ENCODE measurements at places on chromosomes 5 and 9. TPM values are rescaled to one million over a fixed set of nuclear protein-coding genes. Genes with fewer than 3 reads are reported as not detected.

GRCh38 chr9:97615439-97616072, 17.6 kb downstream of the TSTD2 start:
- DNase-seq: no peak

GRCh38 chr5:9209846-9210492, 335.9 kb downstream of the SEMA5A start:
- no peak for DNase-seq

DNA sequence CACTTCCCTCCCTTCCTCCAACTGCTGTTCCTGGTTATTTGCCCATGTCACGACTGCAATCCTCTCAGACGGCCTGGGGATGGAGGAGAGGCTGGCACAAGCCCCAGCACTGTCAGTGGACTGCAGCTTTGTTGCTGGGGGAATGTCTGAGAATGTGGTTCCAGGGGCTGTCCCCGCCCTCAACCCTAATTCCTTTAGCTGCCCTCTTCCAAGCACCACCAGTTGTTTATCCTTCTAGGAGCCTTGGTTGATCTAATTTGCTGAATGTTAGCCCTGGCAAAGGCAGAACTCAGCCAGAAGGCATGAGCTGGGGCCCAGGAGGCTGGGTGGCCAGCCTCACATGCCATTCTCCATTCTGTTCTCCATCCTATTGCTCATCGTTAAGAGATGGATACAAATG, 51.6 kb downstream of the ADAM19 start:
- DNase-seq: no peak

DNA sequence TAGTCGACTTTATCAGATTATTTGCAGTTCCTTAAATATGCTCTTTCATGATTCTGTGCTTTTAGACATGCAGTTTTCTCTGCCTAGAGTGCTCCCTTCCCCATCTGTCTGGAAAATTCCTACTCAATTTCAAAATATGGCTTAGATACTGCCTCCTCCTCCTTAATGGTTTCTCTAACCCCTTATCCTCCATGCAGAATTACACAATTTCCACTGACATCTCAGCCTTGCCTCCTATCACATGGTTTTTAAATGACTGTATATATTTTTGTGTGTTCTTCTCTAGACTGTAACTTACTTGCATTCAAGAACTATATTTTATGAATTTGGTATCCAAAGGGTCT, 85.2 kb downstream of the SLC44A1 start:
- DNase-seq: no peak

DNA sequence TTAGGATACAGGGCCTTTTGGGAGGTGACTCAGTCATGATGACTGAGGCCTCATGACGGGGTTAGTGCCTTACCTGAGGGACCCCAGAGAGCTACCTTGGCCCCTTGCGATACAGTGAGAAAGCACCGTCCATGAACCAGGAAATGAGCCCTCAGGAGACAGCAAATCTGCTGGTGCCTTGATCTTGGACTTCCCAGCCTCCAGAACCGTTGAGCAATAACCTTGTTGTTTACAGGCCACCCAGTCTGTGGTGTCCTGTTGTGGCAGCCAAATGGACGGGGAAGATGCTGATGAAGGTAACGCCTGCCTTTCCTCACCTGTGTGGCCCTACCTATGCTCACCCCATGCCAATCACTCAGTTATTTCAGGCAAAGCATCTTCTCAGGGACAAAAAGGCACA, 5.6 kb upstream of the GFPT2 start:
- DNase-seq: no peak

DNA sequence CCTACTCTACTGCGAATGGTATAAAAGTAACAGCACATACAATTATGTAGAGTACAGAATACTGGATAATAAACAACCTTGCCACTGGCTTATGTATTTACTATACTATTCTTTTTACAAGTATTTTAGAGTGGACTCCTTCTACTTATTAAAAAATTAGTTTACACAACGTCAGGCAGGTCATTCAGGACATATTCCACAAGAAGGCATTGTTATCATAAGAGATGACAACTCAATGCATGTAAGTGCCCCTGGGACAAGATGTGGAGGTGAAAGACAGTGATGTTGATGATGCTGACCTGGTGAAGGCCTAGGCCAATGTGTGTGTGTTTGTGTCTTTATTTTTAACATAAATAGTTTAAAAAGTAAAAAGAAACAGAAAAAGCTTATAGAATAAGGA, 421.7 kb downstream of the CDH12 start:
- no peak for DNase-seq

- no peak for DNase-seq
Measured at GRCh38 chr9:126915281-126915816, 767 bp downstream of the RALGPS1 start.

GRCh38 chr9:88196142-88196790, 58.0 kb upstream of the SPATA31C2 start:
- no peak for DNase-seq

DNA sequence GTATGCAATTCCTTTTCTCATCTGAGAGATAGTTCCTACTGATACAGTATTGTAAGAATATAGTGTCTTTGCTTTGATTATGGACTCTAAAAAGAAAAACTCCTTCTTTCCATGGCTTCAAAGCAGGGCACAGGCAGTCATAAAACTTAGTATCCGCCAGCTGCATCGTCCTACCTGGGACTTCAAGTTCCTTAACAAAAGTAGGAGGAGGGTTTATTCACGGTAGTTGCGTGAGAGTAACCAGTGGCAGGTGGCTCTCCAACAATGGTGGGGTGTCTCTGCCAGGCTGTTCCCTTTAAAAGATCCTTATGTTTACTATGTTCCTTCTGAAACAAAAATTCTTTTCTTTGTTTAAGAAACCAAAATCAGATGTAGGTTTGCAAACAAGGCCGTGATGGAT, 173.5 kb upstream of the DMAC1 start:
- no peak for DNase-seq

DNA sequence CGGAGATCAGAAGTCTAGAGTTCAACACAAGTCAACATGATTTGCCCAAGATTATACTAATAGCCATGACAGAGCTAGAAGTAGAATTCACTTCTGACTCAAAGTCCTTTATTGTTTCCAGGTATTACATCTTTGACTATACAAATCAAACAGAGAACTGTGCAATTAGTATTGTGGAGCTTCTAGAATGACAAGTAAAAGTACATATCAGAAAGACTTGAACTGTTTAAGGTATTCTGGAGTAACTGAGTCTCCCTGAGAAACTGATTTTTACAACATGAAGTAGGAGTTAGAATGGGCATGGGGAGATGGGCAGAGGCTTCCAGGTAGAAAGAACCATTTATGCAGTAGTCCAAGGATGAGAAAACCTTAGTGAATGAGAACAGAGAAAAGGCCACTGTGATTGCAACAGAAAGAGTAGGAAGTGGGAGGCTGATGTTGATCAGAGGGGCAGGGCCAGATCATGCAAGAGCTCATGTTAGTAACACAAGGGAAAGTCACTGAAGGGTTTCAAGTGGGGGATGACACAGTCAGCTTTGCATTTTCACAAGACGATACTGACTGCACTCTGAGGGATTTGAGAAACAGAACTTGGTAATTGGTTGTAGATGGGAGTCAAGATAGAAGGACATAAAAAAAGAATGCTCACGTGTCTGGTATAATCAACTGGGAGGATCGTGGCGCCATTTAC, 280.7 kb downstream of the RFX3 start:
- DNase-seq: no peak

GRCh38 chr9:15936306-15936921, 383.6 kb downstream of the CCDC171 start:
- DNase-seq: peak; percentile 65

DNA sequence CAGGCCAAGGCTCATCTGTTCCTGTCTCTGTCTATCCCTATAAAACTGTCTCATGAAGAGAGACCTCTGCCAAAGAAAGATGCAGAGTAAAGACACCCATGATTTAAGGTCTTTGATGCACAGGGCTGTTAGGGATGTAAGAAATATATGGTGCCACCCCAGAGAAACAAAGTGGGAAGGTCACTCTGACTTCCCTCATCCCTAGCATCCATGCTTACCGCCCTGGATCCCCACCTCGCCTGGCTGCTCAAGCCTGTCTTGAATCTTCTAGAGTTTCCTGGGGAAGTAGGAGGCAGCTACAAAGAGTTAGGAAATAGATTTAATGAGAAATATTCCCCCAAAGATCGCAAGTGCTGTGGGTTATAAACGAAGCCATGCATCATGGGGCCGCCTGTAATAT, 349.2 kb downstream of the SLIT3 start:
- DNase-seq: no peak

- DNase-seq: no peak
Measured at GRCh38 chr5:4245511-4245910, 649.9 kb downstream of the IRX1 start.

DNA sequence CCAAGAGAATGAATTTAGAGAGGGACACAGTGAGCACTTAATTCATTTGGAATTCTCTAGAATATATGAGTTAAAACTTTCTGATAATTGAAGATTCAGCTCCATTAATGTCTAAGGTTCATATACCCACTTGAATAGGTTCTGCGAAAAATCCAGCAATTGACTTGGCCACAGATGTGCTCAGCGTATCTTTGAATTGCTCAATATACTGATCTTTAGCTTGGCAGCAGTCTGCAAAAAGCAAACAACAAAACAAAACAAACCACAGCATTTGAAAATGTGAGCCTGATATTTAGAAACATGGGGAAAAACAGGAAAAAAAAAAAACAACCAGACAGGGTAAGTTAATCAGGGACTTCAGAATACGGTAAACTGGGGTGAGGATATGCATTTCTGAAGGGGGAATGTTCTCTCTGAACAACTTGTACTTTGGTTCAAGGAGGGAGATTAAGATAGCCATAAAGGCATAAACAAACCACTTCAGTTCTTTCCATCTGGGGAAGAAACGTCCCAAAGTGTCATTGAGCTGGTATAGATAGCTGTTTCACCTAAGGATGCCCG, 21.4 kb downstream of the AGXT2 start:
- no peak for DNase-seq

- DNase-seq: no peak
Measured at GRCh38 chr5:74510476-74511075, 130.0 kb downstream of the ENC1 start.

DNA sequence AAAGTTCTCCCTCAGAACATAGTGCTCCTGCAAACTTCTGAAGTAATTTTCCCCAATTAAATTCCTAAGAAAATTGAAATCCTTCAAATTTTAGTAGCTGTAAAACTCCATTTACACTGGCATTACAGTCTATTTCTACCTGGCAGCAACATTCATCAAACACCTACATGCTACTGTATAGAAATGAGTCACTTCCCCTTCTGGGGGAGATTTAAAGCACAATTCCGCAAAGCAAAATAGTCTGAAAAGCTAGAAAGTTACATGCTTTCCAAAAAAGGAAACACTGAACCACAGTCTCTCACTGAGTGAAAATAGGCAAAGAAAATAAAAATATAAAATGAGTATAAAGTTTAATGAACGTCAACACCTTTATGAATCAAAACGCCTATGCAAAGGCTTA, 43.3 kb downstream of the MCTP1 start:
- no peak for DNase-seq

GRCh38 chr9:4890242-4890641, 94.8 kb upstream of the JAK2 start:
- DNase-seq: no peak

GRCh38 chr9:98825414-98825813, 17.9 kb downstream of the GALNT12 start:
- DNase-seq: no peak

GRCh38 chr9:133188006-133188842, 20.8 kb downstream of the OBP2B start:
- DNase-seq: no peak

GDNF gene
- 1.3 TPM for polyA plus RNA-seq

PTGES gene
- polyA plus RNA-seq: 16.4 TPM

CARTPT gene
- not detected for polyA plus RNA-seq

UBE2R2 gene
- polyA plus RNA-seq: 18.3 TPM

IDNK gene
- 2.7 TPM for polyA plus RNA-seq

SEMA5A gene
- 56.4 TPM for polyA plus RNA-seq

MARVELD2 gene
- polyA plus RNA-seq: 0.88 TPM

All from BJ (cell line).